Upper lobe of left lung (tissue), 6 donors: ENCODE measurements at places on chromosomes 12 and 14. TPM values are rescaled to one million over a fixed set of nuclear protein-coding genes. Genes with fewer than 3 reads are reported as not detected.

The AQP6 gene
- total RNA-seq = not detected

The PTHLH gene
- total RNA-seq = 2.0 TPM

The OR4M1 gene
- total RNA-seq = not detected

The HOXC13 gene
- total RNA-seq = not detected

The TESPA1 gene
- 4.6 TPM for total RNA-seq

The CD4 gene
- 10.5 TPM for total RNA-seq

The CBLN3 gene
- 4.2 TPM for total RNA-seq

The C12orf60 gene
- total RNA-seq = 0.46 TPM

The SLCO1B3 gene
- 0.13 TPM for total RNA-seq

The KRT77 gene
- not detected for total RNA-seq

The ATP23 gene
- total RNA-seq = 7.7 TPM

The NDUFA12 gene
- total RNA-seq = 39.3 TPM

The KRT74 gene
- total RNA-seq = not detected

The ASB2 gene
- 0.76 TPM for total RNA-seq

The OR10P1 gene
- total RNA-seq = not detected

The SERPINA4 gene
- total RNA-seq = not detected

The TGFB3 gene
- total RNA-seq = 6.5 TPM

The MARCHF9 gene
- total RNA-seq = 18.0 TPM

The RASSF9 gene
- 6.3 TPM for total RNA-seq

The DPY19L2 gene
- total RNA-seq = 3.3 TPM

The KANSL2 gene
- 26.2 TPM for total RNA-seq

The CARMIL3 gene
- 1.1 TPM for total RNA-seq

The PPP4R4 gene
- total RNA-seq = 3.3 TPM

The NTF3 gene
- total RNA-seq = 0.54 TPM

The PRIM1 gene
- 9.9 TPM for total RNA-seq

The COCH gene
- total RNA-seq = not detected

The GALNT8 gene
- total RNA-seq = 0.59 TPM

The DTX3 gene
- 14.7 TPM for total RNA-seq

The TAS2R10 gene
- total RNA-seq = not detected

The POTEG gene
- total RNA-seq = not detected

The GNB3 gene
- total RNA-seq = 0.86 TPM

The SAMD4A gene
- total RNA-seq = 68.3 TPM

The NPFF gene
- total RNA-seq = not detected

The RERG gene
- total RNA-seq = 13.6 TPM

The GPR132 gene
- 3.0 TPM for total RNA-seq

The C14orf39 gene
- total RNA-seq = not detected

The GPD1 gene
- total RNA-seq = 68.3 TPM

The EIF2S3B gene
- total RNA-seq = not detected

The FOS gene
- total RNA-seq = 616 TPM

The HSPB8 gene
- 59.9 TPM for total RNA-seq

The TAS2R30 gene
- total RNA-seq = 4.4 TPM

The NRL gene
- total RNA-seq = 3.9 TPM

The SOX5 gene
- 9.6 TPM for total RNA-seq

The RFX4 gene
- not detected for total RNA-seq

The B3GNT4 gene
- not detected for total RNA-seq

The AP5M1 gene
- total RNA-seq = 17.8 TPM

The RIN3 gene
- total RNA-seq = 64.4 TPM

The TTC8 gene
- total RNA-seq = 21.4 TPM

The LRRC10 gene
- total RNA-seq = not detected
